ENCODE measurements at places on chromosomes 1 and 21.

DNA sequence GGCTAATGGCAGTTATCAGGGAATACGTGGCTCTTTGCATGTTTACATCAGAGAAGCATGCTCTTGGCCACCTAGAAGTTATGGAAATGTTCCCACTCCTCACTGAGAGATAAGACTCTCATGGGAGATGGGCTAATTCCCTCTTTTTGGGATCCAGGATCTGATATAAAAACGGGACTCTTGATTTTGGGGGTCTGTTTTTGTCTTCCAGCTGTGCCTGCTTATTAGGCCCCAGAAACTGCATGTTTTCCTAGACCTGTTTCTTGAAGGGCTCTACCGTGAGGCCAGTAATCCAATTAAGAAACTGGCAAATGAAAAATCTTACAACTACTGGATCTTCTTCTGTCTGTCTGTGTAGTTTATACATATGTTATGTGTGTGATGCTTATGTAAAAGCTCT is 47.0 kb upstream of the PTCH2 start:
- no peak overlapping the region for H3K27ac ChIP-seq
- H3K4me1 ChIP-seq: peaks cover 9% of the 10 kb centered on the region
- peaks cover 3% of the 10 kb centered on the region for H3K36me3 ChIP-seq
- no peak overlapping the region for H3K4me3 ChIP-seq
- H3K27me3 ChIP-seq: no peaks in the 10 kb centered on the region

- H3K4me1 ChIP-seq: no peaks in the 10 kb centered on the region
- H3K36me3 ChIP-seq: no peaks in the 10 kb centered on the region
- no peak within 1 kb of the TSS for H3K27ac ChIP-seq
- no peak for DNase-seq
- no peak within 1 kb of the TSS for H3K4me3 ChIP-seq
Observed at GRCh38 chr1:37034121-37035013, at the start of gene GRIK3. Gene GRIK3 (minus strand): TSS chr1:37034515. CDS start chr1:37034108, 407 bp downstream.

- peak; percentile 88 for DNase-seq
- H3K27ac ChIP-seq: no peak overlapping the region
- no peaks in the 10 kb centered on the region for H3K36me3 ChIP-seq
- peaks cover 12% of the 10 kb centered on the region for H3K4me1 ChIP-seq
Observed at GRCh38 chr1:155989242-155990004, 11.1 kb upstream of the ARHGEF2 start.

- H3K36me3 ChIP-seq: peaks cover 38% of the 10 kb centered on the region
- peak overlapping the region; percentile 1 for H3K27ac ChIP-seq
- H3K27me3 ChIP-seq: no peaks in the 10 kb centered on the region
- peaks cover 16% of the 10 kb centered on the region for H3K4me1 ChIP-seq
Observed at GRCh38 chr1:220011620-220012019, 34.7 kb downstream of the EPRS1 start.

DNA sequence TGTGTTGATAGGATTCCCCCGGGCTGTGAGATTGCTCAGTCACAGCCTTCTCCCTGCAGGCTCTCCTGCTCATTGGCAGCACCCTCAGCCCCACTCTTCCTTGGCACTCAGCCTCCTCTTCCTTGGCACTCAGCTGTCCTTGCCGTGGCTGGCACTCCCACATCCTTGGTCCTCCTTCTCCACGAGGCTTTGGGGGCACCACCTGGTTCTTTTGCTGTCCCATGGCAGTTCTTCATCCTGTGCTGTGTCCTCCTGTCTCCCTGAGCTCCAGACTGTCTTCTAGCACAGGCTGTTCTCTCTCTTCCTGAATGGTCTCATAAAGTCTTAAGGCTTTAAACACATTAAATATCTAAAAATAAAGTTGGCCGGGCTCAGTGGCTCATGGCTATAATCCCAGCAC is 27.0 kb downstream of the PKNOX1 start:
- no peaks in the 10 kb centered on the region for H3K27me3 ChIP-seq
- H3K4me3 ChIP-seq: no peak overlapping the region
- no peak for DNase-seq
- H3K27ac ChIP-seq: no peak overlapping the region
- H3K4me1 ChIP-seq: peaks cover 12% of the 10 kb centered on the region

DNA sequence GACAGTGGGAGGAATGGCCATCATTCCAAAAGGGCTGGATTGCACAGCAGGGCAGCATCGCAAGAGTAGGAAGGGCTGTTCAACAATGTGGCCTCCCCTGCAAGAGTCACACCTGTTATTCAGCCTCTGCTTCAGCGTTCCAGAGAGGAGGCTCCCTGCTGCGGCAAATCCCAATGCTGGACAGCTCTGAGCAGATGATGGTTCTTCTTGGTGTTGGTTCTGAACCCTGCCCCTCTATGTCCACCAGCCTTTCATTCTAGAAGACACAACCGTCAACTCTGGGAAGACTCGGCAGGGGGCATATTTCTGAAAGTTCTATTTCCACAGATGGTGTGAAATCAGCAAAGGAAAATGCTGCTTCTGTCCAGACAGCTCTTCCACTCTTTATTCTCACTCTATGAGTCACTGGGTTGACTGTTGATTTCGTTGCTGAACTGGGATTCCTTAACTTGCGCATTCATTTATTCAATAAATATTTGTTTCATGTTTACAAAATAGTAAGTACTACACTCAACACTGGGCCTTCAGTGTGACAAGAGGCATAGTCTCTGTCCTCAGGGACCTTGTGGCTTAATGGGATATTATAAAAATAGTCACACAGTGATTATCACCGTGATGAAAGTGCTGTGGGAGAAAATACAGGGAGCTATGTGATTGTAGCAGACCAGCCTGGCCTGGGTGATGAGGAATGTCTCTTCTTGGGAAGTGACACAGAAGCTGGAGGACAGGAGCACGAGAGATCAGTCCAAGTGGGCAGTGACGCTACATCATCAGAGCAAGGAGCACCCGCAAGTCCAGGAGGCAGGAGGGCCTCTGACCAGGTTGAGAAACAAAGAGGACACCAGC is 260.3 kb downstream of the SIPA1L2 start:
- H3K27me3 ChIP-seq: no peaks in the 10 kb centered on the region
- no peak overlapping the region for H3K27ac ChIP-seq
- H3K4me3 ChIP-seq: no peak overlapping the region

DNA sequence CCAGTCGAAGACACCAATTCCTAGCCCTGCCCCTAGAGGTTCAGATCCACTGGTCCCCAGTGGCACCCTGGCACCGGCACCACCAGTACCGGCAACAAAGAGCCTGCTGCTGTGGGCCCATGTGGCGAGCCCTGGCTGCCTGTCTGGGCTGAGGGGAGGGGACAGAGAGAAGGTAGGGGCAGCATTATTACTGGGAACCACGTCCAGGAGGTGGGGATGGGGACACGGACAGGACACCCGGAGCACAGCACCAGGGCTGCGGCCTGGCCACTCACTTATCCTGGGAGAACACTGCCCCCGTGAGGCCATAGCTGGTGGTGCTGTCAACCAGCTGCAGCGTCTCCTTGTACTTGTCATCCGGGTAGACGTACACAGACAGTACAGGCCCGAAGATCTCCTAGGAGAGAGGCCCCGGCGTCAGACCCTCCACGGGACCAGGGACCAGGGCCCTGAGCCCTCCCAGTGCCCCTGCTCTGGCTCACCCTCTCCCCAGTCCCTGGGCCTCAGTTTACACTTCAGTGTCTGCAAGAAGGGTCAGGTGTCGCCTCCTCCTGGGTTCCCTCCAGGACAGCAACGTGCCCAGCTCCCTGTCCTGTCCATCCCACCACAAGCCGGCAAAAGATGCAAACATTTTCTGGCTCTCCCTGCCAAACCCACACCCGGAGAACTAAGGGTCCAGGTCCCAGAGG is 15.8 kb upstream of the TAS1R2 start:
- H3K27ac ChIP-seq: no peak overlapping the region
- H3K27me3 ChIP-seq: no peaks in the 10 kb centered on the region
- H3K4me1 ChIP-seq: no peaks in the 10 kb centered on the region
- H3K4me3 ChIP-seq: no peak overlapping the region

DNA sequence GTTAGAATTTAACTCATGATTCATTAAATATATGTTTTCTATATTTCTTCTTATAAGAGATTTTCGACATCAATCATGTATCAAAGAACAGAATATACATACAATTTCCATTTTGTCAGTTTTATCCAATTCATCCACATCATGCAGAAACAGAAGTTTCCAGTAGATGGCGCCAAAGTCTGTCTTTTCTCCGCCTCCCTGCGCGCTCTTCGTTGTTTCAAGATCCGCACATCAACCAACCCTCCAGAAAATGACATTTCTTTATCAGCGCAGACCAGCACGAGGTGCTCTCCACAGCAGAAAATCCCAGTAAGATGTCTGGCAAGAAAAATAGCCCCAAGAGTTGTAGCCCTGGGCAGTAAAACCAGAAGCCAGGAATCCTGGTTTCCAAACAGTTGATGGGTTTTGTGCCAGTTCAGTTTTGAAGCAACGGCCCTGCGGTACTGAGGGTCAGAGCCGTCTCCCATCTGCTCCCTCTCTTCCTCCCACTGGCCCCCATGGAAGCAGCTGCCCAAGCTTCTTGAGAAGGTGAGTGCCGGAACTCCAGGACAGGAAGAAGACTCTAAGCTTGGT is 38.6 kb upstream of the GPR137B start:
- no peak overlapping the region for H3K4me3 ChIP-seq
- no peaks in the 10 kb centered on the region for H3K36me3 ChIP-seq
- H3K27me3 ChIP-seq: peaks cover 10% of the 10 kb centered on the region
- H3K27ac ChIP-seq: no peak overlapping the region
- peak; percentile 95 for DNase-seq

DNA sequence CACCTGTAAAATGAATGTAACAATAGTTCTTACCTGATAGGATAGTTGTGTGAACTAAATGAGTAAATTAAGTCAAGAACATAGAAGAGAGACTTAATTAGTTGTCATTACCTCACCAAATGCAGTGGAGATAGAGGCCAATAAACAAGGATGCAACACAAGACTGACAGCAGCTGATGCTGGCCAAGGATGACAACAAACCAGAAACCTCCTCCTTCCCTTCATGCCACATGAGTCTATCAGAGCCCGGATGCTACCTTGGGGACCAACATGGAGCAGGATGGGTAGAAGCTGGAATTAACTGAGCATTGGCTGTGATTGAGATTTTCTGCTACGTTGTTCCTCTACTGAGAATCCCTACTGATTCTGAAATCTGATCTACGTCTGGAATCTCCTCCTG is 30.3 kb upstream of the USP1 start:
- no peaks in the 10 kb centered on the region for H3K36me3 ChIP-seq
- no peaks in the 10 kb centered on the region for H3K4me1 ChIP-seq
- H3K4me3 ChIP-seq: no peak overlapping the region
- H3K27ac ChIP-seq: no peak overlapping the region
- peaks cover 2% of the 10 kb centered on the region for H3K27me3 ChIP-seq
- no peak for DNase-seq

DNA sequence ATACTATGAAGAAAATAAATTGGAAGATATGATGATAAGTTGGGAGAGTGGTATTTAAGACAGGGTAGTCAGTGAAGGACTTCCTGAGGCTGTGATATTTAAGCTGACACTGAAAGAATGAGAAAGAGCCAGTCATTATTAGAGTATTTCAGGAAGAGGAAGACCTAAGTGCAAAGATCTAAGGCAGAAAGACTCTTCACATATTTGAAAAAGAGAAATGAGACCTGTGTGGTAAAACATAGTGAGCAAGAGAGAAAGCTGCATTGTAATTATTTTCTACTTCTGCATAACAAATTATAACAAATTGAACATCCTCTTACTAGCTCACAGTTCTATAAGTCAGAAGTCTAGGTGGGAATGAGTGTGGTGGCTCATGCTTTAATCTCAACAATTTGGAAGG is 34.6 kb upstream of the DOCK7 start:
- H3K4me3 ChIP-seq: no peak overlapping the region
- H3K27me3 ChIP-seq: no peaks in the 10 kb centered on the region
- DNase-seq: no peak
- H3K27ac ChIP-seq: no peak overlapping the region
- H3K4me1 ChIP-seq: peaks cover 35% of the 10 kb centered on the region

DNA sequence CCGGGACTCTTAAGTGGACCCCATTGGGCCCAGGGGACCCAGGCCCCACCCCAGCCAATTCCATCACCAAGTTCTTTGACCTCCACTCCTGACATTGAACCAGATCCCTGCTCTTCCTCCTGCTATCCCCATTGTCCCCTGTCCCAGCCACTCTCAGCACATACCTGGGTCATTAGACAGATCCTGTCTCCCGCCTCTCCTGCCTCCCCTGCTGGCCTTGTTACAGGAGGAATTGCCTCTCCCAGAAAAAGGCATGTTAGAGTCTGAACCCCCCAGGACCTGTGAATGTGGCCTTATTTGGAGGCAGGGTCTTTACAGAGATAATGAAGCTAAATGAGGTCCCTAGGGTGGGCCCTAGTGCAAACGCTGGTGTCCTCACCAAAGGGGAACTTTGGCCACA is 301.9 kb downstream of the NPHP4 start:
- no peaks in the 10 kb centered on the region for H3K4me1 ChIP-seq
- no peak overlapping the region for H3K27ac ChIP-seq
- no peak for DNase-seq

- H3K36me3 ChIP-seq: no peaks in the 10 kb centered on the region
- peaks cover 2% of the 10 kb centered on the region for H3K27me3 ChIP-seq
- peak; percentile 60 for DNase-seq
- H3K27ac ChIP-seq: no peak overlapping the region
- no peak overlapping the region for H3K4me3 ChIP-seq
- H3K4me1 ChIP-seq: peaks cover 4% of the 10 kb centered on the region
Observed at GRCh38 chr1:179822065-179822464, 55.5 kb downstream of the TOR1AIP2 start.

DNA sequence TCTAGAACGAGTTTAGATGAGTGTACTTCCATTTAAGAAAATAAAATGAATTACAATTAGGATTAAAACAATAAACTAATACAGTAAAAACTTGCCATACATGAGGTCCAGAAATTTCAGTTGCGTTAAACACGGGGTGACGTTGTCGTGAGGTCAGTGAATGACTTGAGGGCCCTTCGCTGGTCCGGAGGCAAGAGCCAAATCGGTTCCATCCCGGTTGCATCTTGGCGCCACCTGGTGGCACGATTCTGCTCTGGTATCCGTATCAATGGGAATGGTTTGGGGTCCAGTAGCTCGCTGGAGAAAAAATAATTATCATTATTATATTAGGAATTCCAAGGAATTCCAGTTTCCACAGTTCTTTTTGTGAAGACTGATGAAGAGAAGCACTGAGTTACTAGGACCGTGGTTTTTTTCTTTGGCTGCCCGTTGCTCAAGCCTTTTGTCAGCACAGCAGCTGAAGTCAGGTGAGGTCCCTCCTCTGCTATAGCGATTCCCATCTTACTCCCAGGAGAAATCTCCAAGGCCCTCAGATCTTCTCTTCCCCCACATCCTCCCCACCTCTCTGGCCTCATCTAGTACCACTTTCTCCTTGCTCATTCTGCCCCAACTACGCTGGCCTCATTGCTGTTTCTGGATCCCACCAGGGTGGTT is 161.4 kb downstream of the SLC35F3 start:
- DNase-seq: peak; percentile 88
- no peak overlapping the region for H3K4me3 ChIP-seq
- H3K4me1 ChIP-seq: no peaks in the 10 kb centered on the region
- no peak overlapping the region for H3K27ac ChIP-seq
- no peaks in the 10 kb centered on the region for H3K27me3 ChIP-seq

Measured in osteoblast (primary cell).